Activated CD4-positive, alpha-beta T cell treated with anti-CD3 and anti-CD28 coated beads for 48 hours (primary cell): ENCODE measurements at places on chromosomes 12 and 14.

DNA sequence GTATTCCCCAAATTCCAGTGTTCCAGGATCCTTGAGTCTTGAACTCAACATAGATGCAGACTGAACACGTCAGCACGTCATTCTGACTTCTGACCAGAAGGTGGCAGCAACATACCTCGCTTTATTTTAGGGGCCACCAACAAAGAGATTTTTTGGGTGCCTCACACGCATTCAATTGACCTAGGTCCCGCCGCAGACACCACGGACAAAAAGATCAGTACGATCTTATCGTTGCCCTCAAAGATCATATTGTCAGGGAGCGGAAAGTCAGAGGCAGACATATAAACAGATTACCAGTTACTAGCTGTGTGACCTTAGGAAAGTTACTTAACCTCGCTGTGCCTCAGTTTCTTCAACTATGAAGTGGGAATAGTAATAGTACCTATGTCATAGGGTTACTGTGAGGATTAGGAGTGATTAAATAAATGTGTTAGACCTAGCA lies 6.5 kb upstream of the PRPH start:
- peak; percentile 75 for DNase-seq

- DNase-seq: peak; percentile 41
These were observed 10.9 kb upstream of the ITGB7 start for GRCh38 chr12:53217931-53218307.

- DNase-seq: no peak
These were observed 215.5 kb downstream of the CRADD start for GRCh38 chr12:93892423-93893268.

DNA sequence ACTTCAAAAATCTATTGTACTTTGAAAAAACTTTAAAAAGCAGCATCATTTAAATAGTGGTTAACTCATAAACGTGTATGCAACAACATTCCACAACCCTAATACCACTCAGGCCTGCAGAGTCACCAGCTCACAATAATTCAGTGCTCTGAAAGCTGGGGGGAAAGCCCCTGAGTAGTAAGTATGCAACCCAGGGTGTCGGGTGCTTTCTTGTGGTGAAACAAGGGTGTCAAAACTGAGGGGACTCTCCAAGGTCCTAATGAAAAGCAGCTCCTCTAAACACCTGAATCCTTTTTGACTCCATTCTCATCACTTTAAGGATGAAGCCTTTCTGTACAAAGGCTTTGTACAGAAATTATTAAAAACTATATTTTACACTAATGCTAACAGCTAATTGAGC lies 33.7 kb downstream of the FGFR1OP2 start:
- peak; percentile 76 for DNase-seq

GRCh38 chr12:130632642-130633041 lies 83.5 kb downstream of the RIMBP2 start:
- no peak for DNase-seq

- no peak for DNase-seq
These were observed 35.0 kb downstream of the ITPR2 start for GRCh38 chr12:26798023-26798422.

- DNase-seq: no peak
These were observed 160.8 kb downstream of the GXYLT1 start for GRCh38 chr12:41983856-41984255.

DNA sequence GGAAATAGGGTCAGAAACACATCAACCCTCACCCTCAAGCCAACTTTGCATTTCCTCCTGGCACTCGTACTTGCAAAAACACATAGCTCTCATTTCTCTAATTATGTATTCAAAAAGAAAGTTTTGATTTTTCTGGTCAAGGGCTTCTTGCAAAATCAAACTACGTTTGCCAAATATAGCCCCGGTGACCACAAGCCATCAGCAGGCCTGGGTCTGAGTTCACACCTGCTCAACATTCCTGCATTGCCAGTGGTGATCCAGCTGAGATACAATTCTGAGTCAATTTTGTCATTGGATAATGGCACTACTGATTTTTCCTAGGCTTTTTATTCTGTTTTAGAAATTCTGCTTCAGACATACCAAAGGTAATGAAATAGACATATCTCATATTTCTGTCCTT lies 10.7 kb upstream of the BHLHE41 start:
- no peak for DNase-seq

DNA sequence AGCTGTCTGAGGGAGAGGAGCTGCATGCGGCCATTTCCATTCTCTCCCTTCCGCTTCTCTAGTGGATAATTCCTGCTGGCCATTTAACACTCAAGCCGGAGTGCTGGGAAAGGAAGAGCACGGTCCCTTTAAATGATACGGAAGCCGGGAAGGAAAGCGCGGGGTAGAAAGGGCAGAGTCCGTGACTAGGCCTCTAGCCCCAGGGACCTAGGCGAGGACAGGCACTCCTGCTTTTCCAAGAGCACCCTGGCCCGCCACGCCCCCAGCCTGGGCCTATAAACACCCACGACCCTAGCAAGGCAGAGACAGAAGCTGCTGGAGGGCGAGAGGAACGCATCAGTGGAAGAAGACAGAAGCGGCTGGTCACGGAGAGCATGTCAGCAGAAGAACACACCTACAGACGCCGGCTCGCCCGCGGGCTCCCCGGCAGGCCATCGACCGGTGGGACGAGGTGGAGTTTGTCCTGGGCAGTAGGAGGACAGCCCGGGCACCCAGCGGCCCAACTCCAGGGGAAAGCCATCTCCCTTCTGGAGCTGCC lies 1206.6 kb upstream of the TMEM132C start:
- no peak for DNase-seq

DNA sequence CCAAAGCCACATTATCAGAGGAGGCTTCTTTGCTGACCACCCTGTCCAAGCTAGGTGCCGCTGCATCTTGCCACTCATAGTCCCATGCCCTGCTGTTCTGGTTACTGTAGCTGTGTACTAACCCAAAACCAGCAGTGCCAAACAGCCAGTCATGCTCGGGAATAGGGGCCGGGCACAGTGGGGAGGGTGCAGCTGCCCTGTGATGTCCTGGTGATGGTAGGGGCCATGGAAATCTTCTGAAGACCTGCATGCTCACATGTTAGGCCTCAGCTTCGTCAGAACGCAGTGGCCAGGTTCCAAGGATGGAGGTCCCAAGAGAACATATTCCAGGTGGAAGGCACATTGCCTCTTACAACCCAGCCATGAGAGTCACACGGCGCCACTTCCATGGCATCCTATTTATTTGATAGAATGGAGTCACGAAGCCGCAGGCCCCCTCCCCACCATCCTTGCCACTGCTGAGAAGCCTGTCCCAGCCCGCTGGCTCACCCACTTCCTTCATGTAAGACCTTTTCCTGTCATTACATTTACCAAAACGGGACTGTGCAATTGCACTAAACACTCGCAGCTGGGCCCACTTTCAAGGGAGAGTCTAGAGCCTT lies 48.5 kb downstream of the FAM222A start:
- DNase-seq: no peak

GRCh38 chr14:68594737-68595380 lies 198.0 kb downstream of the ZFP36L1 start:
- DNase-seq: no peak

- DNase-seq: peak; percentile 49
These were observed 28.8 kb downstream of the HOXC4 start for GRCh38 chr12:54082397-54082892.
